ENCODE measurements at places on chromosomes 6 and 20.

DNA sequence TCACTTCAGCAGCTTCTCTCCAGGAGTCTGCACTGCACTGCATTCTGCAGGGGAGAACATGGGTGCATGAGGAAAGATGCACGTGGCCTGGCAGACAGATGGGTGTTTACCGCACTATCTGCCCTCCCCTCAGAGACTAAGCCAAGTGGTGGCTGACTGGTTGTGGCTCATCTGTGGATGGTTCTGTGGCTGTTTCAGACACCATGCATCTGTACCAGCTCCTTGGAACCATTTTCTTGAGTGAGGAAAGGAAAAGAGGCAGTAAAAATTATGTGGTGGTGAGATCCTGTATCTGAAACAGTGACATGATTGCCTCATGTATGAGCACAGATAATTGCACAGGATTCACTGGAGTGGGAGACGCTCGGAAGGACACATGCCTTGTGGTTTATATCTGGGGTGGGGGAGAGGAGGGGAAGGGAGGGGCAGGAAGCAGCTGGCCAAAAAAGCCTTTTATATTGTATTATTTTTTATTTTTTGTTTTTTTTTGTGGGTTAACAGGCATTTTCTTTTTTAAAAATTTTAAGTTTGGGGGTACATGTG, 161.7 kb downstream of the ERMARD start:
- DNase-seq = no peak

DNA sequence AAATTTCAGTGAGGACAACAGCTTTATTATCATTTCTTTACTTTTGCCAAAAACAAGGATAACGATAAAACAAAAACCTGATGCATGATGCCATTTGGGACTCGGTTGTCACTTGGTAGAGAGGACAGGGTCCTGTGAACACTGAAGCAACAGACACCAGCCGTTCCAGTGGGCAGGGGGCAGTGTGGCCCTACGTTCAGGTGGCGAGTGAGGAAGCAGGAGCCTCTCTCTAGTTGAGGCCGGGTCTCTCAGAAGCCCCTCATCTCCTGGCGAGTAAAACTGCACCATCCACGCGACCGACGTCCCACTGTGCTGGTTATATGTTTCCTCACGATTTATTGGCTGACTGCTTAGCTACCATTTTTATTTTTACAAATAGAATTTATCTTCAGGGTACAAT, 231.6 kb downstream of the THBS2 start:
- DNase-seq = no peak

DNA sequence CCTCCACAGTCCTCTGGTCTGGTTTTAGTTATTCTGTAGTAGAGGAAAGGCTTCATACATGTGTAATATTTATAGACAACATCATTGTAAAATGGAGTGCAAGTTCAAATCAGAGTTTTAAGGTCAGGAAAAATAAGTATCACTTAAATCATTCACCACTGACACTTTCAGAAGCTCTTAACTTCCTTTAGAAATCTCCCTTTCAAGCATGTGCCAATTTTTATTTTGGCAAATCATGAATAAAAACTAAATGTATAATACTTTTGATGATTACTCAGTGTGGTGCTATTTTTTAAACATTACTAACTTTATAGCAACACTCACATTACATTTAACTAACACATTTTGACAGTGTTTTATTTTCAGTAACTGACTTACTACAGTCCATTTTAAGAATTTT, 112.2 kb downstream of the OGFRL1 start:
- no peak for DNase-seq

DNA sequence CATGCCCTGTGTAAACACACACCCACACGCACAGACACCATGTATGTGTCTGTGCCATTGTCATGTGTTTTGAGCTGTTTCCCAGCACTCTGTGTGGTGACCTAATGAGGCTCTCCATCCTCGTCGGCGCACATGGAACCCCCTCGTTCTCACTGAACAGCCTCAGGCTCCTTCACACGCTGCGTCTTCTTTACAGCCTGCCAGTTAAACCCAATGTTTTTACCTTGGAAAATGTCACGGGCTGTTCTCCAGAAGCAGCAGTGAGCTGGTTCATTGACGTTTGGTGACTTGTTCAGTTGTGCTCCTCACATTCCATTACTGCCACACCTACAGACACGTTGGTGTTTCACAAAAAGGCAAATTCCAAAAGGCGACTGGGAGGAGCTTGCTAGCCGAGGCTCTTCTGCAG, 201.0 kb upstream of the FOXQ1 start:
- DNase-seq = no peak

DNA sequence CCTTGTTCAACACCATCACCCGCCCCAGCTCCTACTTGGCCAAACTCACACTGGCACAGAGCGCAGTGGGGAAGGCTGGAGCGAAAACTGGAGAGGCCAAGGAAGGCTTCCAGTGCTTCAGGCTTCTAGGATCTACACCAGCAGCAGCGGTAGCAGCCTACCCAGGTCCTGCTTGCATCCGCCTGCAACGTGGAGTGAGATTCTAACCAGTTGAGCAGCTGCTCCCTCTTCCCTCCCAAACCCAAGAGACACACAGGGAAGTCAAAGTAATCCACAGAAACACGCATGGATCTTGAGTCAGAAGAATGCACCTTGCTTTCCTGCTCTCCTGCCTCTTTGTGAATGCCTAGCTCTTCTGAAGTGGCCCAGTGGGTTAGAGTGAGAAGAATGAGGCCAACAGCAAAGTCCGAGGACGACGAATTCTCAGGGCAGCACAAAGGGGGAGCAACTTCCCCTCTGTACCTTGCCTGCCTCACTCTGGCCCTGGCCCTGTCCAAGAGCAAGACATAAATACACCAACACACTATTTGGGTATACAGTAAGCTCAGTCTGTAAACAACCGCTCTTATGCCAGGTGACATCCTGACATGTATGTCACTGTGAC, 95.9 kb upstream of the FOXQ1 start:
- no peak for DNase-seq
